ENCODE measurements at places on chromosomes 2 and 18.

- DNase-seq: peak; percentile 42
These were observed 14.1 kb downstream of the LAMA3 start for GRCh38 chr18:23703057-23703986.

- no peak for DNase-seq
These were observed 3.7 kb downstream of the CYP20A1 start for GRCh38 chr2:203242518-203242917.

GRCh38 chr2:119818792-119819191, 59.1 kb downstream of the PTPN4 start:
- no peak for DNase-seq

DNA sequence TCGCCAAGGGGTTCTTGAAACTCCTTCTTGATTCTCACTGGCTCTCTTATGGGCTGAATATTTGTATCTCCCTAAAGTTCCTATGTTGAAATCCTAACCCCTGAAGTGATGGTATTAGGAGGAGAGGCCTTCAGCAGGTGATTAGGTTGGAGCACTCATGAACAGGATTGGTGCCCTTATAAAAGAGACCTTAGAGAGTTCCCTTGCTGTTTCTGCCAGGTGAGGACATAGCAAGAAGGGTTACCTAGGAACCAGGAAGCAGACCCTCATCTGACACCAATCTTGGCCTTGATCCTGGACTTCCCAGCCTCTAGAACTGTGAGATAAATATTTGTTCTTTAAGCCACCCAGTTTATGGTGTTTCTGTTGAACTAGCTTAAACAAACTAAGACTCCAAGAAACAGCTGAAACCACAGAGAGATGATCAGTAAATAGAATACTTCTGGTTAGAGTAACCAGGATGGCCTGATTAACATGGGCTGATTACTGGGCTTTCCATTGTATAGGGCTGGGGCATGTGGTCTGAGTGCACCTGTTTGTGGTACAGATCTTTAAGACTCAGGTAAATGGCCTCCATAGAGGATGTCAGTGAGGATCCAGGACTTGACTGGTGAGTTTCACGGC, 7.7 kb upstream of the CDC42EP3 start:
- DNase-seq: no peak

DNA sequence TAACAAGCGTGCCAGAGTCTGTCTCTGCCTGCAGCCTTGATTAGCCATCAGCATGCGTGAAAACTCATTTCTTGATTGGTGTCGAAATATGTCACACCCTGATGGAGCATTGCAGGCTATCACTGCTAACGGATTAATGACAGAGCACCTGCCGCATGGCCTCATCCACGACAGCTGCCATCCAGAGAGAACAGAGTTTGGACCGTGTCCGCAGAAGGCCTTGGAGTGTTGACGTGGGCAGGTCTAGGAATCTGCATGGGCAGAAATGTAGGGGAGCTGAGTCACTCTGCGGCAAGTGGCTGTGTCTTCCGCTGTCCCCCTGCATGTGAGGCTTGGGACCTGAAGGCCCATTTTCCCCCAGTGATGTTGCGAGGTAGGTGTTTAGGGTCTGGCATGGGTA, 43.0 kb downstream of the KLHL29 start:
- DNase-seq: no peak

GRCh38 chr2:58120626-58121229, 74.1 kb downstream of the VRK2 start:
- DNase-seq: no peak

DNA sequence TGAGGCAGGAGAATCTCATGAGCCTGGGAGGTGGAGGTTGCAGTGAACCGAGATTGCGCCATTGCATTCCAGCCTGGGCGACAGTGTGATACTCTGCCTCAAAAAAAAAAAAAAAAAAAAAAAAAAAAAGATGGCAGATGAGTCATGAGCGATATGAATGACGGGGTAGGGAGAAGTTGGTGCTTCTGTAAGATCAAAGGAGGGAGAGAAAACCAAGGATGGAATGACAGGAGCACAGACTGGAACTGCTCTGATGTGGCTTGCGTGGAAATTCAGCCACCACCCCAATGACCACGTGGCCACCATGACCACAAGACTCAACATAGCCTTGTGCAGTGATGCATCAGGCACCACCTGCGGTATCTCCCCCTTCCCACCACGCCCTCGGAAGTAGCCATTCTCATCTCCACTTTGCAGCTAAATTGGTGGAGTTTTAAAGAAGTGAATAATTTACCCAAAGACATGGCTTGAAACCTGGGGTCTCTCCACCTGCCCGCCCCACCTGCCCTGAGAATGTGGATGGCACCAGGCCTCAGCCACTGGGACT, 96.0 kb downstream of the ACKR3 start:
- DNase-seq: no peak

DNA sequence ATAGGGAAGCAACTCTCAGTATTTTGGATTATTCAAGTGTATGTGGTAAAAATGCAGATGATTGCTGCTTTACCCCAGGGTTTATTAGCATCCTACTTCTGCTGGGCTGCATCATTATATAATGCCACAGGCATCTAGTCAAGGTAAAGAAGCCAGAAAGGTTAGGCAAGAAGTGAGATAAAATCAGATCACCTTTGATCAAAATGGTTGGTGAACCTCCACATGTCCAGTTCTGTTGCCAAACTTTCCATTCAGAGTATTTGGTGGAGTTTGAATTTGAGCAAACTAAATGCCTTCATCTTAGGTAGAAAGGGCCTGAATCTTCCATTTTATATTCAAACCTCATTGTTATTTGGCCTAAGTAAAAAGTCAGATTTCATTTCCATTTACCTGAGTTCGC, 29.7 kb upstream of the NOSTRIN start:
- no peak for DNase-seq

DNA sequence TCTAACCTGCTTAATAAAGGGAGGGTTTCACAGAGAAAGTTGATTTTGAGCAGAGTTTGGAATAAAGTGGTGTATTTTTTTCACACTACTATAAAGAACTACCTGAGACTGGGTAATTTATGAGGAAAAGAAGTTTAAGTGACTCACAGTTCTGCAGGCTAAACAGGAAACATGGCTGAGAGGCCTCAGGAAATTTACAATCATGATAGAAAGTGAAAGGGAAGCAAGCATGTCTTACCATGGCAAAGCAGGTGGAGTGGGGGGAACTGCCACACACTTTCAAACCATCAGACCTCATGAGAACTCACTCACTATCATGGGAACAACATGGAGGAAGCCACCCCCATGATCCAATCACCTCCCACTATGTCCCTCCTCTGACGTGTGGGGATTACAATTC, 546.7 kb downstream of the EPHA4 start:
- DNase-seq: no peak

GRCh38 chr2:236531996-236532395, 37.6 kb upstream of the ACKR3 start:
- no peak for DNase-seq

GRCh38 chr2:111919365-111919764, 21.0 kb downstream of the MERTK start:
- DNase-seq: no peak

DNA sequence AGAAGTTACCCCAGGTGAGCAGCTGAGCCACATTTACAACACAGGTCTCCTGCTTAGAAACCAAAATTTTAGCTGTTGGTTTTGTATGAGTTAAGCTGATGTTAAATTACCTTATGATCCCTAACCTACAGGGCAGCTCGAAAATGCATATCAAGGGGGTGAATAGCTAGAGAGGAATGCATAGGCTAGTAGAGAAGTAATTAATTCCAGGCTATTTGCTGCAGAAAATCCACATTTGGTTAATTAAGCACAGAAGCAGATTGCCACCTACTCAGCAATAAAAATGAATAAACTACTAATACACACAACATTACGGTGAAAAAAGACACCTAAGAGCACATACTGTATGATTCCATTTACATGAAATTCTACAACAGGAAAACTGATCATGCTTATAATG, 91.4 kb downstream of the OSBPL1A start:
- no peak for DNase-seq

DNA sequence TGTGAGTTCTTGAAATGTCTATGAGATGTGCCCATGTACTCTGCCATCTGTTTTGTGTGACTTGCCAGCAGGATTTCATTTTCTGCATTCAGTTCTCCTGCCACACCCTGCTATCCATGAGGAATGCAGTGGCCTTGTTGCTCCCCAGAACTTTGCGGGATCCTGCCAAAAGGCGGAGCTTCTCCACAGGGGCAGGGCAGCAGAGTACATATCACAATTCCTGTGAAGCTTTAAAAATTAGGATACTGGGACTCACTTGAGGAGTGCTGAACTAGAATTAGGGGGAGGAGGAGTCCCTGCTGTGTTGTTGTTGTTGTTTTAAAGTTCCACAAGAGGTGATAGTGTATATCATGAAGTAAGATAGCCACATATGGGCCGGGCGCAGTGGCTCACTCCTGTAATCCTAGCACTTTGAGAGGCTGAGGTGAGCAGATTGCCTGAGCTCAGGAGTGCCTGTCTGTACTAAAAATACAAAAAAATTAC, 76.4 kb downstream of the TANC1 start:
- peak; percentile 66 for DNase-seq

GRCh38 chr2:214839464-214839863, 30.0 kb upstream of the BARD1 start:
- DNase-seq: no peak

GRCh38 chr2:12498286-12498685, 218.4 kb upstream of the TRIB2 start:
- DNase-seq: no peak

GRCh38 chr2:207763303-207763917, 6.3 kb downstream of the FZD5 start:
- no peak for DNase-seq

DNA sequence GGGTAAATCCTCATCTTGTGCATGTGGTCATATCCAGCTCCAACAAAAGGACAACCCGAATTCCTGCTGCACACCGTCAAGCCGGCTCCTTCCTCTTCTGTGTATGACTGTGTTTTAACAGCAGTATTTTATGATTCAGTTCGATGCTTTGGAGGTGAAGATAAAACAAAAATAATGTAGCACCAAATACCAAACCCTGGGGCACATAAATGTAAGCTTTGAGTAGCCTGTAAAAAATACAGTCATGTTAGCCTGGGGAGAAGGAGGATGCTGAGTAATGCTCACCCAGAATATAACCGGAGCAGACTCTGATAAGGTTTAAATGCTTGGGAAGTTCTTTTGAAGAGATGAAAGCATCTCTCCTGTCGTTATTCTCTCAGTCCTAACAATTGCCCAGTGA, 225.0 kb downstream of the SUCLG1 start:
- DNase-seq: no peak

GRCh38 chr18:74734013-74734444, 136.4 kb downstream of the ZNF407 start:
- DNase-seq: no peak

DNA sequence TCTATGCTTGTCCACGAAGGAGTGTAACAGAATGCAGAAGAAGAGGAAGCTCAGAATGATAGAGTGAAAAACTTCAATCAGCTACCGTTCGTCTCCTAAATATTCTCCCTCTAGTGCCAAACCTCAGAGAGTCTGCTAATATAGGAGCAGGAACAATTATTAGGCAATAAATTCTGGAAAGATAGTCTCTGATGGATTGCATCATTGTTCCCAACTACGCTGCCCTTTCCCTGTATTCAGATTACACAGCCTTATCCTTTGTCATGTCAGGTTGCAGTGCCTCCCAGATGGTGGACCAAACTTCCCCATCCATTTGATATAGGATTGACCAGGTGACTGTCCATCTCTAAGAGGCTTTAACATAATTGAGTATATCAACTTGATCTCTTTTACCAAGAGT, 811.5 kb upstream of the CHAC2 start:
- no peak for DNase-seq

DNA sequence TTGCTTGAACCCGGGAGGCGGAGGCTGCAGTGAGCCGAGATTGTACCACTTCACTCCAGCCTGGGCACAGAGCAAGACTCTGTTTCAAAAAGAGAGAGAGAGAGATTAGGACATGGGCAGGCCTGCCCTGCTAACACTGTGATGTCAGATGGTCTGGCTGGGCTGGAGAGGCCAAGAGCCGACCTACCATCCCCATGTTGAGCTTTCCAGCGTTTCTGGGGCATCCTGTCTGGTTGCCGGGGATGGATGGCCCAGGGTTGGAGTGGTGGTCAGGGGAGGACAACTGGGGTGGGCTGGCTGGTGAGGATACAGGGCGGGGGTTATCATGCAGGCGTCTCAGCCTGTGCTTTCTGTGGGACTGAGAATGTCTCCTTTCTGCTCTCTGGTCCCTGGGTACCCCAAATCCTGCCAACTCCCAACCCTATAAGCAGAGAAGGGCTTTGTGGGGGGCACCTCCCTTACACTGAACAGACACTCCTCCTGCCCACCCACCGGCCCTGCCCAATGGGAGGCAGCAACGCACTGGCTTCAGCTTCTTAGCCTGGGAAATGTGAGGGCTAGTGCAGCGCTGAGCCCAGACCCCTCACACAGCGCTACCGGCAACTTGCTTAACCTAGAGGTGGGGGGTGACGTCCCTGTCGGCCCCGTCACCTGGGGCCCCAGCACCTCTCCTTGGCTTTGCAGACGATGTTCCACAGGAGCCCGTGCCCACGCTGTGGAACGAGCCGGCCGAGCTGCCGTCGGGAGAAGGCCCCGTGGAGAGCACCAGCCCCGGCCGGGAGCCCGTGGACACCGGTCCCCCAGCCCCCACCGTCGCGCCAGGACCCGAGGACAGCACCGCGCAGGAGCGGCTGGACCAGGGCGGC, 5.4 kb downstream of the SNORC start:
- DNase-seq: no peak

DNA sequence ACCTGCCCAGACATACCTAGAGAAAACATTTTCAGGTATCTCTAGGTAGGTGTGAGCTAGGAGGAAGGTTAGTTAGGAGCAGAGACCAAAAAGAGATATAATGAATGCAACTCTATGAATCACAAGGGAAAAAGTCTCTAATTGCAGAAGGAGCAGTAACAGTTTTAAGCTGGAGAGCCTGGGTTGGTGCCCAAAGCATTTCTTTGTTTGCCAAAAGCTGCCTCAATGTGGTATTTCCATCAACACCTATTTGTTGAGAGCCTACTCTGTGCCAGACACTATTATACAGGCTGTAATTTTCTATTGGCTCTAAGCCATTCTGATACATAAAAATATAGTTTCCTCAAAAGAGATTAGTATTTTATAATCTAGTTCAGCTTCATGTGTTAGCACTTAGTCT, 141.6 kb downstream of the UBE2E3 start:
- no peak for DNase-seq

GRCh38 chr18:62767321-62767720, 52.0 kb downstream of the PHLPP1 start:
- peak; percentile 44 for DNase-seq

DNA sequence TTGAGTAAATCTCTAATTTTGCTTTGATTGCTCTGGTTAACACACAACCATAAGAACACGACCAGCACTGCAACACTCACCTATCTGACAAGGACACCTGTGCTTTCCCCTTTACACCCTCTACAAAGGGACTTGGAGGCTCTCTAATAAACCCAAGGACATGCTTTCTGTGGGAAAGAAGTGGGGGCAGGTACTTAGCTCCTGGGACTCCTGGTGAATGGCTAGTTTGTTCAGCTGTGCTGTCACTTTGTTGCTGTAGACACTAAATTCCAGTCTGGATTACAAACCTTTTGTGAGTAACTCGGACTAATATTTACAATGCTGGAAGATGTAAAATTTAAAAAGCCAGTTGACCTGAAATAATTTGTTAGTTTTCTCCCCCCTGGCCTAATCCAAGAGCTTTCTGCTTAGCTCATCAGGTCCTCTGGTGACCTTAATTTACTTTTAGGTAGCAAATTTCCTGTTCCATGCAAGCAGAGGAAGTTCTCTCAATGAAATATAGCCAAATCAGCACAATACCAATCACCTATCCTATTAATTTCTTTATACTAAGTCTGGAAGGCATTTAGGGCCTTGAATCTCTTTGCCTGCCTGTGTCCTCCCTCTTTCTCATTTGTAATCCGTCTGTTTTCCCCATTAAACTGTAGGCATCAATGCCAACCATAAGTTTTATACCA, 67.5 kb downstream of the PLCL1 start:
- DNase-seq: no peak

- DNase-seq: no peak
These were observed 73.3 kb upstream of the FSIP2 start for GRCh38 chr2:185665251-185665814.
